Activated T-cell treated with anti-CD3 and anti-CD28 coated beads, Interleukin-2, amount 50 U/mL, for 4 hours (primary cell): ENCODE measurements at places on chromosomes 4 and X. TPM values are rescaled to one million over a fixed set of nuclear protein-coding genes. Genes with fewer than 3 reads are reported as not detected.

Gene NSG1
- 1.2 TPM for total RNA-seq

Gene TLR6
- total RNA-seq = 1.9 TPM

Gene ZFP42
- not detected for total RNA-seq

Gene UBE2A
- total RNA-seq = 64.3 TPM

Gene UNC5C
- total RNA-seq = not detected

Gene SPARCL1
- 0.49 TPM for total RNA-seq

Gene C4orf36
- not detected for total RNA-seq

Gene CHIC1
- 8.9 TPM for total RNA-seq

Gene KLHL5
- total RNA-seq = 12.7 TPM

Gene CNGA1
- 0.33 TPM for total RNA-seq

Gene EREG
- 0.63 TPM for total RNA-seq

Gene KLB
- total RNA-seq = not detected

Gene TMSB15A
- not detected for total RNA-seq

Gene HELQ
- total RNA-seq = 14.2 TPM

Gene DUSP9
- total RNA-seq = 0.42 TPM

Gene PRR32
- not detected for total RNA-seq

Gene PCYT1B
- total RNA-seq = not detected

Gene GPRIN3
- total RNA-seq = 10.6 TPM

Gene SPANXD
- not detected for total RNA-seq

Gene PAGE5
- total RNA-seq = not detected

Gene HSFX3
- not detected for total RNA-seq

Gene ODAPH
- not detected for total RNA-seq

Gene EPHA5
- not detected for total RNA-seq

Gene ADH7
- not detected for total RNA-seq

Gene ATP11C
- total RNA-seq = 12.7 TPM

Gene ASB12
- total RNA-seq = not detected

Gene LRIT3
- total RNA-seq = 0.11 TPM
